ENCODE measurements at places on chromosomes 11 and 22.

DNA sequence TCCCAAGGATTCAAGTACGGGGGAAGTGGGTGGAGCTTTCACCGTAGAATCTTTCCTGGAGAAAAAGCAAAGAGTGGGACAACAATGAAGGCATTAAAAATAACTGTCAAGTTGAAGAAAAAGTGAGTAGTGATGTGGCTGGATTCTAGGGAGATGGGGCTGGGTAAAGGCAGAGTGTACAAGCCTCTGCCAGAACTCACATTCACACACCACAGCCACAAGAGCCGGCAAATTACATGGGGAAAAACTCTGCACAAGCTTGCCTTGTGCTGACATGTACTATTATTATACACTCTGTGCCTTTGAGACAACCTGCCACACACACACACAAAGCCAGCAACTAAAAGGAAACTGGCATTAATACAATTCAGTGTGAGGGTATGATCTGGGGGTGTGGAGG lies 182.6 kb downstream of the LARGE1 start:
- DNase-seq = no peak

DNA sequence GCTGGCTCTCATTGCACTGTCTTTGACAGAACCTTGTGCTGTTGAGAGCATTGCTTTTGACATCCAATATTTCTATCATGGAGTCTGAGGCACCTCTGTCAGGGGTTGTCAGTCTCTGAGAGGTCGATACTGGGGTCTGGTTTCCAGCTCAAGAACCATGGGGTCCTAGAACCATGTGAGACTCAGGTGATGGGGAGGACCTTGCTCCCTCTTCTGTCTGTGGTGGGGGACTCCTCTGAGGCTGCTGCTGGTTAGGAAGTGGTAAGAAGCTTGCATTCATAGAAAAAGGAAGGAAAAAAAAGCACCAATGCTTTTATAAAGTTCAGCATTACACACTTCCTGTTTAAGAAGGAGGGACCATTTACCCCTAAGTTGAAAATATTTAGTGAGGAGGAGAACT lies 91.8 kb upstream of the CD44 start:
- DNase-seq = no peak

- DNase-seq = no peak
These were observed 52.4 kb upstream of the CDON start for GRCh38 chr11:126115127-126115495.

DNA sequence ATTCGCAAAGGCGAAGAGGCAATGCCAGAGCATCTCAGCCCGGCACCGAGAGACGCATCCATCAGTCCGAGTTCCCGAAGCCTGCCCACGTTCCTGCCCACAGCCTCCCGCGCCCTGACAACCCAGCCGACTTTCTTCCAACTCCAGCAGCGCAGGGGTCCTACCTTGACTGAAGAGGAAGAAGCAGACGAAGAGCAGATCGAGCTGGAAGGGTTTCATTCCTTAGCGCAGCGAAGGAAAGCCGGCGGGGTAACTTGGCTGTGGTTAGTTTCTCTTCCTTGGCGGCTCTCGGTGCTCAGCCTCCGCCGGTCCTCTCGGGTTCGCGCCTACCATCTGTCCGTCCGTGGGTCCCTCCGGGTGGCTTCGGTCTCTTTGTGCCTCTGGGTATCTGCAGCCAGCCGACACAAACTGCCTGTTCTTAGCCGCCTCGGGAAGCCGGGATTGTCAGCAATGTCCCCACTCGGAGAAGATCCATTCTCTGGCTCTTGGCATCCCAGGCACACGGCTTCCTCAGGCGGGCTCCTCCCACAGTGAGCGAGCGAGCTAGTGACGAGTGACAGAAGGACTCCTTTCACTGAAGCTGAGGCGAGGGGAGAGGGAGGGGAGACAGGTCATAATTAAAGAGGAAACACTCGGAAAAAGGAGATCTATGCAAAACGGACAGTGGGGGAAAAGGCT lies at the start of gene KIRREL3:
KIRREL3 (minus strand) TSS at position 480 of the 678 bp plus-strand sequence.
- no peak for DNase-seq

DNA sequence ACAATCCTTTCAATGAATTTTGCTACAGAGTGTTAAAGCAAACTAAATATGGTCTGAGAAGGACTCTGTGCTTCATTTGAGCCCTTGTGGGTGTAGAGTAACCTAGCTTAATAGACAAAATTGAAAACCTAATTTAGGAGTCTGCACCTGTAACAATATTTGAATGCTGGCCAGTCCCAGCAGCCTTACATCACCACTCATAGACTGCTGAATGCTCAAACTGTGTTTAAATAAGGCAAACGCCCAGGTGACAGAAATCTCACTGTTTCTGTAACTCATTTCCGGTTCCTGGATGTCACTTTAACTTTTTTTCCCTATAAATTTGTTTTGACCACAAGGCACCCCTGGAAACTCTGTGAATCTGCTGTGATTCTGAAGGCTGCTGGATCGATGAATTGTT lies 45.5 kb upstream of the GLYATL1B start:
- DNase-seq = no peak

DNA sequence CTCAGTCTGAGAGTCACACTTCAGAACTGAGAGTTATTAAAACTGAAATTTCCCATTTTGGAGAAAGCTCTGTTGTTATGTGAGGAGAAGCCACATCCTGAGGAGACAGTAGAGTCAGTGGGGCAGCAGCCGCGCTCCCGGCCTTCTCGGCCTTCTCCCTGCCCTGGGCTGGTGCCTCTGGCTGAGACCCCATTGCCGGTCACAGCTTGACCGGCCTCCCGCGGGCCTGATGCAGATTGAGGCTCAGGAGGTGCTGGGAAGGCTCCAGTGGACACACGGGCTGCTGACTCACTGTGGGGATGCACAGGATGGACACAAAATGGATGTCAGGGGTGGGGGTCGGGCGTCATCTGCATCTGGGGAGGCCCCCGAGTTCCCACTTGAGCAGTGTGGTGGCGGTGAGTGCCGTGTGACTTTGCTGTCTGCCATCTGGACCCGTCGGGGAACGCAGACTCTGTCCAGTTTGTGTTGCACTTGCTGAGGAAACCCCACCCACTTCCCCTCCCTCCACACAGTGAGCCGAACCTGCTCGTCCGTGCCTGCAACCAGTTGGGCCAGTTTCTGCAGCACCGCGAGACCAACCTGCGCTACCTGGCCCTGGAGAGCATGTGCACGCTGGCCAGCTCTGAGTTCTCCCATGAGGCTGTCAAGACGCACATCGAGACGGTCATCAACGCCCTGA lies 50.1 kb downstream of the MUC6 start:
- DNase-seq = no peak

DNA sequence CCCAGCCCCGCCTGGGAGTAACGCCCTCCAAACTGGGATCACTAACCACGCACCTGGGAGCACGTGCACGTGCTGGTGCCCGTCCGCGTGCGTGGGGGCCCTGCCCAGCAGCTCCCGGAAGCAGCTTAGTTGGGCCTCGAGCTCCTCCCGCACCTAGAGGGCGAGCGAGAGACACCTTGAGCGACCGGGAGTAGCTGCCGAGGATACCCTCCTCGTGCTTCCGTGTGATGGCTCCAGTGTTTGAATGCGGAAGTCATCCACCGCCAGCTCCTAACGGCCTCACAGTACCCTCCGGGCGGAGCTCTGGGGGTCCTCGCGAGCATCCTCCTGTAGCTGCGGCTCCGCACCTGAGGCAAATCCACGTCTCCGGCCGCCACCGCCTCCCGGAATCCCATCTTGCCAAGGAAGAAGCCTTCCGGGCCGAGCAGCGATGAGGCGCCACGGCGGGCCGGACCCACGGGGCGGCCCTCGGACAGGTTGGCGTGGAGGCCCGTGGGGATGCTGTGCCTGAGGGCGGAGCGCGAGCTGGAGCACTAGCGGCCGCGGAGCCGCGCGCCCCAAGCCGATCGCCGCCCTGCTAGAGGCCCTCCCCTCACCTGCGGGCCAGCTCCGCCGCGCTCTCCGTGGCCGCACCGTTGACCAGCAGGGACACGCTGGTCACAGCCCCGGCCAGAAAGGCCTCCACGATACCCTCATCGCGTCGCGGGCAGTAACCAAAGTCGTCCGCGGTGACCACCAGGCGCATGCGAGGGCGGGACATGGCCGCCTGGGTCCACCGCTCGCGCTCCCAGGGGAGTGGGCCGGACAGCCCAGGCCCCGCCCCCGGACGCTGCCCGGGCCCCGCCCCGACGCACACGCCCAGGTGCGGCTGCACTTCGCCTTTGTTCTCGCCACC lies at the start of gene YDJC:
YDJC (minus strand) TSS at position 768 of the 895 bp plus-strand sequence; CDS start at position 760, 8 bp downstream.
- peak; percentile 97 for DNase-seq

DNA sequence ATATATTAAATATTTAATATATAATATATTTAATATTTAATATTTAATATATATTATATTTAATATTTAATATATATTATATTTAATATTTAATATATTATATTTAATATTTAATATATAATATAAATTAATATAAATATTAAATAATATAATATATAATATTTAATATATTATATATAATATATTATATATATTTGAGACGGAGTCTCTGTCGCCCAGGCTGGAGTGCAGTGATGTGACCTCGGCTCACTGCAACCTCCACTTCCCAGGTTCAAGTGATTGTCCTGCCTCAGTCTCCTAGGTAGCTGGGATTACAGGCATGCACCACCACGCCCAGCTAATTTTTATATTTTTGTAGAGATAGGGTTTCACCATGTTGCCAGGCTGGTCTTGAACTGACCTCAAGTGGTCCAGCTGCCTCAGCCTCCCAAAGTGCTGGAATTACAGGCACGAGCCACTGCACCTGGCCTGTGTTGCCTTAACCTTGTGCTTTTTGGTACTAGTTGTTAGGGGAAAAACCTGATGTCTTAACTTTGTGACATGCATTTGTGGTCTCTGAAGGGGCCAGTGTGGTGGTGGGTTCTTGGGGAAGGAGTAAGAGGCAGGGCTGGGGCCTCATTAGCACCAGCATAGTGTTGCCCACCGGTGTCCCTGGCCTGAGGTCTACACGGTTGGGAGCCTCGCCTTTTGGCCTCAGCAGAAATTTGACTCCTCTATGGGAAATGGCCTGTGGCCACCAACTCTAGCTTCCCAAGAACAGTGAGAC lies 16.6 kb downstream of the SEC14L3 start:
- no peak for DNase-seq

DNA sequence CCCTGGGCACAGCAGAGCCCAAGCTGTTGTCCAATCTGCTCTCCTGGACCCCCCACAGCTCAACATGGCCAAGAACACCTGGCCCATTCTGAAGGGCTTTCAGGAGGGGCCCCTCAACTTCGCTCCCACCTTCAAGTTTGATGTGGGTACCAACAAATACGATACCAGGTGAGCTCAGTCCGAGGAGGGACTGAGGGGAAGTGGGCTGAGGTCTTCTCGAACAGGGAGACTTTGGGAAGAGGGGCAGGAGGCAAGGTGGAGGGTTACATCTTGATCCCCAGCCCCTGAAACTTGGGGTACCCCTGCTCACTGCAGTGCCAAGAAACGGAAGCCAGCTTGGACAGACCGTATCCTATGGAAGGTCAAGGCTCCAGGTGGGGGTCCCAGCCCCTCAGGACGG lies 5.4 kb downstream of the INPP5J start:
- DNase-seq = no peak

- DNase-seq = no peak
These were observed 7.6 kb downstream of the TP53I11 start for GRCh38 chr11:44943118-44943517.

GRCh38 chr11:30457087-30457486 lies 129.1 kb downstream of the MPPED2 start:
- no peak for DNase-seq

- DNase-seq = no peak
These were observed 940.4 kb downstream of the DLG2 start for GRCh38 chr11:84686716-84687115.

DNA sequence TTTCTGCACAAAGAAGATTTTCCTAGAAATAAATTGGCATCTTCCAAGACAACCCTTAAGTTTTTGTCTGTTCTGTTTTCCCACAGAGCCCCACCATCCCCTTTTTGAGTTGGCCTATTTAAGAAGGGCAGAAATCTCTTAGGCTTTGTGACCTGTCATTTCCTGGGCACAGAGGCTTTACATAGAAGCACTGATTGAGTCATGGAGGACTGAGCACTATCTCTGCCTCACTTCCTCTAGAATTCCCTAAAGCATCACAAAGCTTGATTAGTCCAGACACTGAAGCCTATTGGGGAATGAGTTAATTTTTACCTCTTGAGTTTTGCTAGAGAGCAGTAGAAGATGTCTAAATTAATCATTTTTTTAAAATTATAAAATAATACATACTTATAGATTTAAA lies 25.4 kb downstream of the TRIM44 start:
- DNase-seq = no peak

DNA sequence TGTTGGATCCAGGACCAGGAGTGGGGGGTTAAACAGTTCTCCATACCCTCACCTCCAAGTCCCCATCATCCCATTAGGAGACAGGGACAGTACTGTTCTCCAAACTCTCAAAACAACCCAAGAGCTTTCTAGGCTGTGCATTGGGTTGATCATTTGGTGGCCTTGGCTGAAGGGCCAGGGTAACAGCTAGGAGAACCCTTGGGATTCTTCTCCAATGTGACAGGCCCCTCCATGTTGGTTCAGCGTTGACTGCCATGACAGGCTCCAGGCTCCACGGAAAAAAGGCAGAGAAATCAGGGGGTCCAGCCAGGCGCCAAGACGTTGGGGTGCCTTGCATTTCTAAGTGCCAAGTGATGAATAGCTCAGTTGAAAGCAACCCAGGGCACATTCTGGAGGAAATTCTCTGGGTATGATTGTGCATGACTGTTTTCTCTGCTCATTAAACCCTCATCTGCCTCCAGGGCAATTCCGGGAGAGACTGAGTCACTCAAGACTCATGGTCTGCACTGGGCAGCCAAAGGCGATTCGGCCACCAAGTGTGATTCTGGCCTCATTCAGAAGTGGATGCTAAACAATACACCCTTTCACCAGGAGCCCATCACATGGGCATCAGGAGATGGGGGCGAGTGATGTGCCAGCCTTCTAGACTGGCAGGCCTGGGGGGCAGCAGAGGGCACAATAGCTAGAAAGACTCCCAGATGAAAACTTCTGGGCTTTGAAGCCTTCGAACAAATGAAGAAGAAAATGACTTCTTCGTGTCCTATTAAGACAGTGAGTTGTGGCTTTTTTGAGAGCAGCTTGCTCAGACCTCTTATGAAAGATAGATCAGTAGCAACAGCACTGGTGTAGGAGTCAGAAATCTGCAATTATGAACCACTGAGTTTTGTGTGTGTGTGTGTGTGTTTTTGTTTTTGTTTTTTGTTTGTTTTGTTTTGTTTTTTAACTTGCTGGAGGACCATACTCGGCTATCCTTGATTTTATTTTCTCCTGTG lies 27.7 kb downstream of the CD44 start:
- DNase-seq = peak; percentile 12

- DNase-seq = no peak
These were observed 87.2 kb downstream of the FAT3 start for GRCh38 chr11:92311616-92312449.

Data from stimulated activated CD4-positive, alpha-beta T cell treated with anti-CD3 and anti-CD28 coated beads, Interleukin-4, amount 100 ng/mL, for 1 hour (primary cell).